ENCODE measurements at places on chromosomes 7 and 10.

DNA sequence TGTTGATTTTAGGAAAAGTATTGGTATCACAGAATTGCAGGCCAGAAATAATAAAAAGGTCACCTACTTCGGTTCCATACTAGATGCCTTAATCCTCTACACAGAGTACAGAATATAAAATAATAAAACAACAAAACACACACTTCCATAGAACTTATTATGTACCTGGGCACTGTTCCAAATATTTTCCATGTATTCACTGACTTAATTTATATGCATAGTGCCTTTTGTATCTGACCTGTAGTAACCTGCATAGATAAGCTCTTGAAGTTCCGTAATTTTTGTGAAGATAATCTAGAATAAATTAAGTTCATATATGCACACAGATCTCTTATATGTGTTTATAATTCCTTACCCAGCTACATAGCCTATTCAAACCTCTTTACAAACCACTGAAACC, 78.3 kb downstream of the RAPGEF5 start:
- DNase-seq: no peak

DNA sequence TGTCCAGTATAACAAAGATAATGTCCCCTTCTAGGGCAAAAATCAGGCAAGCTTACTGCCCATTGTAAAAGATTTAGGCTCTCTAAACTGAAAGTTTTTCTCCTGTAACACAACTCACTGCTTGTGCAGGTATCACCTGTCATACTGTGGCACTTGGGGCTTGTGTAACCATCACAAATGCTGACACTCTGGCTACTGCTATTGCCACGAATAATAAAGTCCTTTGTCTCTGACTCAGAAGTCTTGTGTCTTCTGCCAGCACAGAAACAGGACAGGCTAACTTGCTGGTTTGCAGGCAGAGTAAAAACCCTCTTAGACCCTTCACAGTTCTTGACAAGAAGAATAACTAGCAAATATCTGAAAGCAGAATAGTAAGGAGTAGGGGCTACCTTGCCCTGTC, 273.9 kb downstream of the RPS24 start:
- DNase-seq: no peak

- DNase-seq: no peak
Observed at GRCh38 chr7:16001477-16001876, 315.0 kb upstream of the MEOX2 start.

DNA sequence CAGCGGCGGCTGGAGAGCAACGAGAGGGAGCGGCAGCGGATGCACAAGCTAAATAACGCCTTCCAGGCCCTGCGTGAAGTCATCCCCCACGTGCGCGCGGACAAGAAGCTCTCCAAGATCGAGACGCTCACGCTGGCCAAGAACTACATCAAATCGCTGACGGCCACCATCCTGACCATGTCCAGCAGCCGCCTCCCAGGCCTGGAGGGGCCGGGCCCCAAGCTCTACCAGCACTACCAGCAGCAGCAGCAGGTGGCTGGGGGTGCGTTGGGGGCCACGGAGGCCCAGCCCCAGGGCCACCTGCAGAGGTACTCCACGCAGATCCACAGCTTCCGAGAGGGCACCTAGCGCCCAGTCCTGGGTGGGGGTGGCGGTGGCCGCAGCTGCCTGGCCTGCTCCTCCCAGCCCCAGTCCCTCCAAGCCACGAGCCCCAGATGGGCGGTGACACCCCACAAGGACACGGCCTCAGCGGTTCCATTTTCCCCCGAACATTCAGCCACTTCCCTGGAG, 1.3 kb downstream of the BHLHA15 start:
- no peak for DNase-seq

DNA sequence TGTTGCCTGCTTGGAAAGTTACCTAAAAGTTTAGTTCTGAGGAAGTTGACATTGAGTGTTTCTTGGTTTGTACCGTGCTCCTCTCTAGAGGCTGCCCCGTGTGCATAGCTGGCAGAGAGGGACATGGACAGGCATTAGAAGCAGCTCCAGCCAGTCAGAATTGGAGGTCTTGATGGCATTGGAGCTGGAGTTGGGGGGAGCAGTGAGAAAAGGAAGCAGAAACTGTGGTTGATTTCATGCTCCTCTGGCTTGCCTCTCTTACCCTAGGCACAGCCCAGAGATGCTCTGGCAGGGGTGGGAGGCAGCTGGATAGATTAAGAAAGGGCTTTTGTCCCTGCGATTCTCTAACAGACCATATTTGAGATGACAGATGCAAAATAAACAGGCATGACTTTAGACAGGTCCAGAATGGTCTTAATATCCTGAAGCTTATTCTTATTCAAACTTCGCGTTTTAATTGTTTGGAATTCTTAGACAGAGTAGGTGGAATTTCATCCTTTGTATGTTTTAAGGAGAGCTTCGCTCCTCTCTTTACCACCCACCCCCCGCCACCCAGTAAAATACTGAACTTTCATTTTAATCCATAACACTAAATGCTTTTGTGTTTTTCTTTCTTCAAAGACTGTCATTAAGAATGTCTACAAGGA, 73.5 kb upstream of the GLCCI1 start:
- DNase-seq: no peak

GRCh38 chr10:35642793-35643114, 658 bp upstream of the FZD8 start:
- no peak for DNase-seq

GRCh38 chr7:27210441-27211083, 10.7 kb upstream of the HOXA13 start:
- DNase-seq: peak; percentile 72

DNA sequence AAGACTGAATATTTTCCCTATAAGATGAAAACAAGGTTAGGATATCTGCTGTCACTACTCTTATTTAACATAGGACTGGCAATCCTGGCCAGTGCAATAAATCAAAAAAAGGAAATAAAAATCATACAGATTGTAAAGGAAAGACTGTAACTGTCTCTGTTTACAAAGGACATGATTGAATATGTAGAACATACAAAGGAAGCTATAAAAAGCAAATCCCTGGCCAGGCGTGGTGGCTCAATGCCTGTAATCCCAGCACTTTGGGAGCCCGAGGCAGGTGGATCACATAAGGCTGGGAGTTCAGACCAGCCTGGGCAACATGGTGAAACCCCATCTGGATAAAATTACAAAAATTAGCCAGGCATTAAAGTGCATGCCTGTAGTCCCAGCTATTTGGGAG, 15.8 kb downstream of the ZNF485 start:
- DNase-seq: no peak

- DNase-seq: no peak
Observed at GRCh38 chr7:73314271-73314670, 5.6 kb upstream of the NSUN5 start.
